ENCODE measurements at places on chromosomes 12 and 14. TPM values are rescaled to one million over a fixed set of nuclear protein-coding genes. Genes with fewer than 3 reads are reported as not detected.
A peak's percentile ranks its signal among the peaks of the same experiment; 100 is the strongest.

GRCh38 chr12:69154585-69155363 lies 84.6 kb upstream of the CPSF6 start:
- peak; percentile 47 for DNase-seq

DNA sequence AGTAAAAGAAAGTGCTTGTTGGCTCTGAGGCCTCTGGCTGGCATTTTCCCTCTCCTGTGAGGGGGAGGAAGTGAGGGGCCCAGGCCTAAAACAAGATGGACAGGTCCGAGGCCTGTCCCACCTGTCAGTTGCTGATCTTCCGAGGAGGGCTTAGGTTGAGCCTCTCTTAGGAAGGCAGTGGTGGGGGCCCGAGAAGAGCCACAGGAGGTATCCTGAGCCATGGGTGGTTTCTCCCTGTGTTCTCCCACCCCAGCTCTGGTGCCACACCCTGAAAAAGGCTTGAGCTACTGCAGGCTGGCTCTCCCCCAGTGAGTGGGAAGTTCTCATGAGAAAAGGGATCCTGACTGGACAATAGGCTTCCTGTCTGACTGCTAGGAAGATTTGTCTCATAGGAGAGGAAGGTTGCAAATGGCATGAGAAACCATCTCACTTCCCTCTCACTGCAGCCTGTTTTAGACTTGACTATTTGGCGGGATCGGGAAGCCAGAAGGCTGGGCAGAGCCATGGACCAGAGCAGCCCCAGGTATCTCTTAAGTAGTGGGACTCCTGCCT lies 72.1 kb upstream of the SRSF5 start:
- no peak for DNase-seq

GRCh38 chr12:66337381-66338010 lies 35.2 kb downstream of the HELB start:
- no peak for DNase-seq

NANOG gene
- total RNA-seq = not detected

ALDH2 gene
- 37.4 TPM for total RNA-seq

SAMD15 gene
- total RNA-seq = 1.00 TPM

BMP4 gene
- not detected for total RNA-seq
